NCI-H774 (cell line): ENCODE measurements at places on chromosomes 6 and 20.

DNA sequence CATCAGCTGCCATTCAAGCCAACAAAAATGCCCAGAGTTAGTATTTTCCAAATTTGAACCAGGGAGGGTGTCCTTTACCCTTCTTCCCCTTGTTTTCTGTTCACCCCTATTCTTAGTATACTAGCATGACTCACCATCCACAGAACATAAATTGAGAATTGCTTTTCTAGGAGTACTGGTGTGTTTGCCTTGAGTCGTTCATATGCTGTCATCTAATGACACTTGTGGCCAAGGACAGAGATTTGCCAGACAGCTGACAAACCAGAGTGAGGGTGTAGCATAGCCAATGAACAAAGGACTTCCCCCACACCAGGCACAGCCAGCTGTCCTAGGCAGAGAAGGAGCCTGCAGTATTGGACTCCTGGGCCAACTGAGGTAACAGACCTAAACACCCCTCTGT is 62.2 kb downstream of the FILIP1 start:
- no peak for DNase-seq

DNA sequence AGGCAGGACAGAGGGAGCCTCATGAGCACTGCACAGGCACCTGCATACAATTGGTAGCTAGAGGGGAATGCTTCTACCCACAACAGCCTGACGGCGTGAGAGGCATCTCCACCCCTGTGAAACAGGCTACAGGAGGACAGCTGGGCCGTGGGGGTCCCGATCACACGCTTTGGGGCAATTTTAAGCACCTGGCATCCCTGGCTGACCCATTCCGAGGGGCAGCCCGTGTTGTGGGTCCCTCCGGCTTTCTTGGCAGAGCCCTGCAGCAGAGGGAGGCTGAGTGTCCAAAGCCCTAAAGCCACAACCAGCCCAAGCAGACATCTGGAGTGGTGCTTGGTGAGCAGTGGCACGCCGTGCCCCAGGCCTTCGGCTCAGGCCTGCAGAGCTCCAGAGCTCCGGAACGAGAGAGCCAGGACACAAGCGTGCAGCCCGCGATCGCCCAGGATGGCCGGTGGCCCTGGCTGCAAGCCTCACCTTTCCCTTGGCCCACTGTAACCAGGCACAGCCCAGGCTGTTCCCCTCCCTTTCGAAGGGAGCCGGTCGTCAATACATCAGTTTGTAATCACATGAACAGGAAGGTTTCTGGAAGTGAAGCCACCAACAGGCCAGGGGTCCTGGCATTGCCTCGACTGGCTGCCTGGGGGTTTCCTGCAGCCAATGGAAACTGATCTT is 81.4 kb downstream of the DLL1 start:
- no peak for DNase-seq

GRCh38 chr6:50116797-50117542 is 67.2 kb upstream of the DEFB112 start:
- DNase-seq = peak; percentile 21

GRCh38 chr6:169188475-169188874 is 65.2 kb downstream of the THBS2 start:
- peak; percentile 80 for DNase-seq

DNA sequence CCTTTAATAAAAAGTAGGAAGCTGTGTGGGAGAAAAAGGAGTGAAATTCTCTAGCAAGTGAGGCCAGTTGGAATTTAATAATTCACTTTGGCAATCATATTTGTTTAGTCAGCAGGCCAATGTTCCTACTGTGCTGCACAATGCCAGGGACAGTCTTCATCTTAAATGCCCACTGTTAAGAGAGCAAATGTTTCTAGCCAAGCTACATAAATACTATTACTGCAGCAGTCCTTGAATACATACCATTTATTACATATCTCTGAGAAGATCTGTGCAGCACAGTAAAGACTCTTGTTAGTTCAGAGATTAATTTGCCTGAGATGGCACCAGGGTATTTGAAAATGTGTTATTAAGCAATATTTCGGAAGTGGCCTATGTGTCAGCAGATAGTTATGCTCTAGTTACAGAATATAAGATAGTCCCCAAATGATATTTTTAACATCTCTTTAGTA is 105.4 kb downstream of the OGFRL1 start:
- DNase-seq = no peak

- DNase-seq = no peak
Measured at GRCh38 chr6:71707059-71707458, 179.3 kb upstream of the RIMS1 start.

GRCh38 chr6:39908838-39909583 is 25.3 kb downstream of the MOCS1 start:
- no peak for DNase-seq

DNA sequence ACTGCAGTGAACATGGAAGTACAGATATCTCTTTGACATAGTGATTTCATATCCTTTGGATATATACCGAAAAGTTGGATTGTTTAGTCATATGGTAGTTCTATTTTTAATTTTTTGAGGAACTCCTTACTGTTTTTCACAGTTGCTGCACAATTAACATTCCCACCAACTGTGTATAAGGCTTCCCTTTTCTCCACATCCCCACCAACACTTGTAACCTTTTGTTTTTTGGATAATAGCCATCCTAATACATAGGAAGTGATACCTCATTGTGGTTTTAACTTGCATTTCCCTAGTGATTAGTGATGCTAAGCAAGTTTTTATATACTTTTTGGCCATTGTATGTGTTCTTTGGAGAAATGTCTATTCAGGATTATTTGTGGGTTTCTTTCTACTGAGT is 45.1 kb upstream of the TENT5A start:
- no peak for DNase-seq

DNA sequence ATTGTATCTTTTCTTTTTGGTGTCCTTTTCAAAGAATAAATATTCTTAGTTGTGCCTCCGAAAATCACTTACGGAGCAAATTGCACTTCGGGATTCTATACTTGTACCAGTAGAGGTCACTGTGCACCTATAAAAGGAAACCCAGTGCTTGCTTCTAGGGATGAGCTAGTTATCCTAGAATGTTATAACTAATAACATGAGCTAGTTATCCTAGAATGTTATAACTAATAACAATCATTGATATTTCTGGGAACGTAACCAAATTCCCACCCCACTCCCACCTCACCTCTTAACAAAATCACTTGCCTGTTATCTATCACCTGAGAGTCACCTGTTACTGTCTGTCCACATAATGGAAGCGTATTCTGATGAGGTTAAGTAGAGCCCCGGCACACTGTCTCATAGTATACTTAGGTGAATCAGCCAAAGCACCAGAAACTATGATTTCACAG is 126.9 kb upstream of the TIAM2 start:
- DNase-seq = peak; percentile 55

- DNase-seq = no peak
Measured at GRCh38 chr6:98547634-98548033, 286.7 kb upstream of the POU3F2 start.

DNA sequence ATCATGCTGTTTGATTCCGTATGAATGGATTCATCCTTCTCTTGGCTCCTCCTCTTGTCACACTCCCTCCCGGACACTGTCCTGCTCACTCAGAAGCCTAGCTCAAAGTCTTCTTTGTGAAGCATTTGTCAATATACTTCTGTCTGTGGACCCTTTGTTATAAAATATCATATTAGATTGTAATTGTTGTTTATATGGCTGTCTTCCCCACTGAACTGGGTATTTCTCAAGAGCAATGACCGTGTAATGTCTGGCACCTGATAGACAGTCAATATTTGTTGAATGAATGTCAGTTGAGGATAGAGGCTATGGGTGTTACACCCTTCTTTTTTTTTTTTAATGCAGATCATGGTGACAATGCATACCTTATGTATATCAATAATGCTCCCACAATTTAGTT is 335.3 kb downstream of the SOX4 start:
- peak; percentile 62 for DNase-seq

- no peak for DNase-seq
Measured at GRCh38 chr6:85775883-85776282, 133.2 kb upstream of the SYNCRIP start.

GRCh38 chr6:30942338-30943060 is 1.7 kb downstream of the MUCL3 start:
- no peak for DNase-seq

GRCh38 chr20:53623134-53623453 is 29.5 kb upstream of the ZNF217 start:
- DNase-seq = no peak

DNA sequence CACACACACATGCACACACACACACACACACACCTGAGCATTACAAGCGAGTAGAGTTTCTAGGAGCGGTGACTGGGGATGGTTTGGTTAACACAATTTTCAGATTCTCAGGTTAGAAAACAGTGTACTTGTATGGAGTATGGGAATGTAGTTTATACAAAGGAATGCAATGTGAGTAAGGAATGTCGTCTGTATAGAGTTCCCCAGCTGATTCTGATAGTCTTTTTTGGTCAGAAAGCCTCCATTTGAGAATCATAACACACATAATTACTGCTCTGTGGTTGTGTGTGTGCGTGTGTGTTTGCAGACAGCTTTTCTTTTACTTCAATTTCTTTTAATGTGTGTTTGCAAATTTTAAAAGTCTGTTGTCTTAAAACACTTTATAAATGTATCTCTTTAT is 93.2 kb downstream of the MYO6 start:
- DNase-seq = no peak

DNA sequence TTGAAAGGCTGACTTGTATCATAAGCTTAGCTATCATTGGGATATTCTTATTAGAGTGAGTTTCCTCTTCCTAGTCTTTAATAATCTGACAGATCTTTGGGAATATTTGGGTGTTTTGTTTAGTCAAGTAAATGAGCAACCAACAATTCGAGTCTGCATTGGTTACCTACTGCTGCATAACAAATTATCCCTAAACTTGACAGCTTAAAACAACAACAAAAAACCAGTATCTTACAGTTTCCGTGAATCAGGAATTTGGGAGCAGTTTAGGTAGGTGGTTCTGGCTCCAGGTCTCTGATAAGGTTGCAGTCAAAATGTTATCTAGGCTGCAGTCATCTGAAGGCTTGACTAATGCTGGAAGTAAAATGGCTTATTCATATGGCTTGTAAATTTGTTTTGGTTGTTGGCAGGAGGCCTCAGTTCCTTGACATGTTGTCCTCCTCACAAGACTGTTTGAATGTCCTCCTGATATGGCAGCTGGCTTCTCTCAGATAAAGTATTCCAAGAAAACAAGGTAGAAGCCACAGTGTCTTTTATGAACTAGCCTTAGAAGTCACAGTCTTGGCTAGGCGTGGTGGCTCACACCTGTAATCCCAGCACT is 7.2 kb downstream of the GTF3C6 start:
- DNase-seq = no peak

GRCh38 chr6:35082046-35082732 is 59.0 kb downstream of the TCP11 start:
- DNase-seq = no peak

DNA sequence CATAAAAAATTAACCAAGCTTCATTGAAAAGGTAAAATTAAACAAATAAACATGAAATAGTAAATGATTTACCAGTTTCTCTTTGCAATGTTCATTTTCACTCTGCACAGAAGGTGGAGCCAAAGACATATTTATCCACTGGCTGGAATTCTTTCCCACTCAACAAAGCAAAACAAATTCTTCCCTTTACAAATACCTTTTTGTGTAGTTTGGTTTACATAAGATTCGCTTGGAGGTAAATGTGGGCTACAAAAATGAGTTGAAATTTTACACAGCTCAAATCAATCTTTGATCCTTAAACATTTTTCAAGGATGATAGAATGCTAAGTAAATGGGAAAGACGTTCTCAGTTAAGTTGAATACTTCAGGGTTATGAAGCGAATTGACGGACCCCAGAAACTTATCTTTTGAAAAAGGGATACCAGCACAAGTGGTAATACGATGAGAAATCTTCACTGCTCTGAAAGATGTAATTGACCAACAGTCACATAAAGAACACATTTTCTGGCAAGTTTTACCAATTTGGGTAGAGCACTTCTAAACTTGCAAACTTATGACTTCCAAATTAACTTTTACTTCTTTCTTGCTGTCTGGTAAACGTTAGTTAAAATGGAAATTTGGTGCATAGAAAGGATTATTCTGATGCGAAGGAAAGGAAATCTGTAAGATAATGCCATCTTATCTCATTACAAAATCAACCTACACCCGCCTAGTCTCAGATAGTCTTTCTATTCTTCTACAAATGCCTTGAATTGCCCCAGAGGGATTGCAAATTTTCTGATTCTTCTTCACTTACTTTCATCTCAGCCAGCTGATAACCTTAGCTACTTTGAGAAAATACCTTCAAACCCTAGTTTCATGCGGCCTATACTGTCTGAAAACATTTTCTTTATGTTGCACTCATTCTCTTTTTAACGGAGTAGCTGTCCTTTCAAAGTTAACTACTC is 4.7 kb upstream of the GJA1 start:
- DNase-seq = peak; percentile 61

DNA sequence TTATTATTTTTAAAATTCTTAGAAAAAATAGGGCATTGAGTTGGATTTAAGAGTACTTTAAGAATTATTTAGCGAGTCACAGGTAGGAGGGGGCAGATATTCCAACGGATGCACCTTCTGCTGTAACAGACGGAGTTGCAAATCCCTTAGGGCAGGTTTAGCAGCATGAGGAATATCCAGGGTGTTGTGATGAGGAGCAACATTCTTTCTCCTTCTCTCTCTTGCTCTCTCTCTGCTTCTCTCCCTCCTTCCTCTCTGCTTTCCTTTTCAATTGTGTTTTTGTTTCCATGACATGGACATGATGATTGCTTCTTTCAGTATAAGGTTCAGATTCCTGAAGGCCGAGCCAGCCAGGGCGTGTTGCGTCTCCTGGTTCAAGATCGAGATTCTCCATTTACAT is 28.9 kb downstream of the CDH26 start:
- no peak for DNase-seq
